H1 (cell line): ENCODE measurements at places on chromosomes 6 and 20. TPM values are rescaled to one million over a fixed set of nuclear protein-coding genes. Genes with fewer than 3 reads are reported as not detected.

DNA sequence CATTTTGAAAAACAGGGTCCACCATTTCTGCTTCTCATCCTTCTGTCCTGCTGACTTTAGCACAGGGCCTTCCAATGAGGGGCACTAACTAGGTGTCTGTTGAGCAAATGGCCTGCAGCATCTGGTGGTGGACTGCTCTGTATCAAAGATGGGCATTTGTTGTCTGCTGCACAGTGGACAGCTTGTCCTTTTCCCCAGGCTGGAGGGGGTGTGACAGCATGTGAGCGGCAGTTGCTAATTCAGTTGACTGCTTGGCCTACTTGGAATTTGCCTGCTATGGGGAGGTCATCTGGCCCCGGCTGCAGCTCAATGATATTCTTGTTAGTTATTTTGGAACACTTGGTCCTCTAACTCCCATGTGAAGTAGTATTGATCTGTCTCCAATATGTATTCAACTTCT, 93.7 kb downstream of the SH3BGRL2 start:
- DNase-seq: no peak

GRCh38 chr6:2989332-2990247, 10.1 kb upstream of the NQO2 start:
- peak; percentile 73 for DNase-seq

The HCK gene
- polyA plus RNA-seq: 4.3 and 4.4 TPM in 2 replicates

The MMP24 gene
- 21.4 and 27.2 TPM in 2 replicates for polyA plus RNA-seq

The BMP7 gene
- 14.7 and 29.5 TPM in 2 replicates for polyA plus RNA-seq

The ADIG gene
- polyA plus RNA-seq: not detected in 2 replicates
